ENCODE measurements at places on chromosomes 6 and 20. TPM values are rescaled to one million over a fixed set of nuclear protein-coding genes. Genes with fewer than 3 reads are reported as not detected.

Gene RIN2
- total RNA-seq, result 141 TPM

Gene RIPOR2
- total RNA-seq, result 0.97 TPM

Gene PMEPA1
- 16.8 TPM for total RNA-seq

Gene SLC22A23
- total RNA-seq, result 20.4 TPM

Gene SMAP1
- total RNA-seq, result 22.0 TPM

Gene OR2H2
- not detected for total RNA-seq

Gene FAM83C
- under 0.01 TPM for total RNA-seq

Gene GLP1R
- total RNA-seq, result not detected

Gene CAP2
- total RNA-seq, result 1.9 TPM

Gene SEMG1
- not detected for total RNA-seq

Gene DACT2
- not detected for total RNA-seq

Gene PRL
- total RNA-seq, result not detected

Gene HLA-DMB
- total RNA-seq, result 0.65 TPM

Gene FAM83D
- total RNA-seq, result 1.6 TPM

Gene SFT2D1
- total RNA-seq, result 26.8 TPM

Gene NOX3
- not detected for total RNA-seq

Gene RNF8
- total RNA-seq, result 11.9 TPM
